Activated B cell treated with CpG ODN at 0.5 μM for 24 hours (primary cell): ENCODE measurements at places on chromosomes 1 and 21.

GRCh38 chr1:171898941-171899340, 57.6 kb downstream of the DNM3 start:
- DNase-seq = no peak

- no peak for DNase-seq
These were observed 164.5 kb downstream of the TOMM20 start for GRCh38 chr1:234963904-234964702.

- DNase-seq = no peak
These were observed 49.1 kb upstream of the SDC3 start for GRCh38 chr1:30957560-30958222.

DNA sequence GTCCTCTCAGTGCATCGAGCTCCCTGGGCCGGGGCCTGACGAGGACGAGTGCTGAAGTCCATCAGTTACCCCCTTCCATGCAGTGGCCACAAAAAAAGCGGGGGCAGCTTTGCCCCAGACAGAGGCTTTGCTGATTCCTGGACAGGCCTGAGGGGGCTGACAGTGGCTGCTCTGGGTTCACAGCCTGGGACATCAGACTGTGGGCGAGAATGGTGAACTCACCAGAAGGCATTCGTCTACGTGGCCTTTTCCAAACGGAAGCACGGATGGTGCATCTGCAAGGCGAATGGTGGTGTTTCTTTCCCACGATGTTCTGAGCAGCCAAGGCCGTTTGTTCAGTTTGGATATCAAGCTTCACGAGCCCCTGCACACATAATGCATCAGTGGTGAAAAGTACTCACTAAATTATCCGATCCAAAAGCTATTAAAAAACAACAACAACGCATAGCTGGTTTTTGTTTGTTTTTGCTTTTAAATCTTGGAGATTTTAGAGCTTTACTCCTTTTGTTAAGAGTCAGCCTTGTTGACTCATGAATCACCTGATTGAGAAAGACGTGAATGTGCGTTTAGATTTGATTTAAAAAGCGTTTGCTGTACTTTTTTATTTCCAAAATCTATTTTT, 6.3 kb upstream of the ZBTB21 start:
- no peak for DNase-seq

DNA sequence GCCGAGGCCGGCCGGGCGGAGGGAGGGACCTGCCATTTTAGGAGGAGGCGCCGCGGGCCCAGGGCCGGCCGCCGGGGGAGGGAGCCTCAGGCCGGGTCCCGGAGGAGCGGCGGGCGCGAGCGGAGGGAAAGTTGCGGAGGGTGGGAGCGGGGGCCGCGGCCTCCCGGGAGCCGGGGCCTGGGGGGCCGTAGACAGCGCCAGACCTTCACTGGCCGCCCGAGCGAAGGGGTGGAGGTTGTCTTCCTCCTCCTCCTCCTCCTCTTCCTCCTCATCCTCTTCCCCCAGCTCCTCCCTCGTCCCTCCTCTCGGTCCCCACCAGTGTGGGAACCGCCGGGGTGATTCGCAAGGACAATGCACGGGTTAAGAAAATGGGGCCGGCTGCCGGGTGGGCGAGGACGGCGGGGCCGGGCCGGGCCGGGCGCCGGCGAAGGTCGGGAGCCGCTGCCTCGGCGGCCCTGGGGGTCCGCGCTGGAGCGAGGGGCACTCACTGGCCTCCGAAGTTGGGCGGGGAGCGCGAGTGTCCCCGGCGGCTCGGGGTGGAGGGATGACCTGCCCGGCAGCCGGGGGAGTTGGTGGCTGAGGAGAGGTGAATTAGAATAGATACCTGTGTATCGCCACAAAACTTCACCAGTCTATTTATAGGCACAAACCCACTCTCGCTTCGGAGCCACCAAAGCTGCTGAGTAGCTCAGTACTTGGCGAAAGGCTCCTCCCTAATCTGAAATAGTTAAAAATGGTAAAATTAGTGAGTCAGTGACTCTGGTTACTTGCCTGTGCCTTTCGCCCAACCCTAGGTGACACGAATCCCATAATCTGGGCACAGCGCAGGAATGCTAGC, 1.3 kb downstream of the DYRK1A start:
- DNase-seq = peak; percentile 45

- no peak for DNase-seq
These were observed 38.7 kb downstream of the AMY1C start for GRCh38 chr1:103788377-103788776.

- no peak for DNase-seq
These were observed 65.4 kb downstream of the AK4 start for GRCh38 chr1:65213271-65214023.

- no peak for DNase-seq
These were observed 2.2 kb downstream of the MMEL1 start for GRCh38 chr1:2630498-2631135.

- DNase-seq = no peak
These were observed 6.0 kb downstream of the ZCCHC17 start for GRCh38 chr1:31302709-31303441.

GRCh38 chr21:34821717-34822116, 152.9 kb downstream of the CLIC6 start:
- no peak for DNase-seq

DNA sequence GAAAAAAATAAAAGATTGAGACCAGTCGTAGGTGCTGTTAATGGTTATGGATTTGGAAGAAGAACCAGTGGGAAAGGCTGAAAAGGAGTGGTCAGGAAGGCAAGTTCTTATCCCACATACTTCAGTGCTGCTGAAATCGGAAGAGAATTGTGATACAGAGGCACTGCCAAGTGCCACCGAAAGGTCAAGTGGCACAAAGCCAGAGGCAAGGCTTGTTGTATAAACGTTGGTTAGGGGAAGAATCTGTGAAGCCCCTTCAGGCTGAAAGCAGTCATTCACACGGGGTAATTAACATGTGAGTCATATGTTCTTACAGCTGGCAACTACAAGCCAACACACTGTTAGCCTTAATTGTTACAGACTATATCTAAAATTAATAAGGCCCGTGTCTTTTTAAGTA, 48.8 kb downstream of the ZBTB40 start:
- DNase-seq = no peak

GRCh38 chr1:101835988-101836387, 160.7 kb downstream of the OLFM3 start:
- no peak for DNase-seq

- DNase-seq = no peak
These were observed 223.6 kb downstream of the LRRC7 start for GRCh38 chr1:69791311-69791710.

DNA sequence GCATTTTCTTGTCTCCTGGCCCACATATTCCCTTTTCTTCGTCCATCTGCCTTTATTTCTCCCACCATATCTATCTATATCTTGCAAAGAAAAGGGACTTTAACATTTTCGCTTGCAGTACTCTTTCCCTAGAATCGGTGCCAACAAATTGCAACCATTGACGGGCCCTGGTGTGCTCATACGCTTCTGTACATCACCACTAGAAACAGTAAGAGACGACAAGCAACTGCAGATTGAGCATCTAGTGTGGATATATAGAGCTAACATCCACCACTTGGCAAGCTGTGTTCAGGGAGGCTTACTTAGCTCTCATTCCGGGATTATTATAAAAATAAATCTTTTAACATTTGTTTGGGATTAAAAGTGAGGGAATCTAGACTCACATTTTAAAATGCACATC, 230.8 kb upstream of the PKN2 start:
- DNase-seq = no peak

DNA sequence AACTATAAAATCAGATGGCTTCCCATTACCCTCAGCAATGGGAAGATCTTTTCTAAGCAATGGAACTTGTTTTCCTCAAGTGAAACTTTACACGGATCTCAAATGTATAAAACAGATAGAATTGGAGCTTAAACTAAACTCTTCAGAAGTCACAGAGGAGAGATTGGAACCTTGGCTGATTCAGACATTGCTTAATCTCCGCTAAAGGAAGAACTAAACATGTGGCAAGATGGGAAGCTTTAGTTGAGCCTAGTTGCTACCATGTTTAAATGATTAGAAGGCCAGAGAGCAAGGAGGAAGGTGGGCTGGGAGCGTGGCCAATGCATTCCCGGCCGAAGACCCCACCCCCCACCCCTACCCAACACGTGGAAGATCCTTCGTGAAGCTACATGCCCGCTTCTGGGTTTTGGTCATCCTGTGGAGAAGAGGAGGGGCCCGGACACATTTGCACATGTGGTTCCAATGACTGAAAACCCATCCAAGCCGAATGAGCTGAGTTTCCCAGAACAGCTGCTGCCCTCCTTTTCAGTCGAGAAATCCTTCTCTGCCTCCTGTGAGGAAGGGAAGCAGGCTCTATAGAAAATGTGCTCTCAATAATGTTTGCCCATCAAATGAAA, 164.3 kb downstream of the MIS18A start:
- DNase-seq = no peak

DNA sequence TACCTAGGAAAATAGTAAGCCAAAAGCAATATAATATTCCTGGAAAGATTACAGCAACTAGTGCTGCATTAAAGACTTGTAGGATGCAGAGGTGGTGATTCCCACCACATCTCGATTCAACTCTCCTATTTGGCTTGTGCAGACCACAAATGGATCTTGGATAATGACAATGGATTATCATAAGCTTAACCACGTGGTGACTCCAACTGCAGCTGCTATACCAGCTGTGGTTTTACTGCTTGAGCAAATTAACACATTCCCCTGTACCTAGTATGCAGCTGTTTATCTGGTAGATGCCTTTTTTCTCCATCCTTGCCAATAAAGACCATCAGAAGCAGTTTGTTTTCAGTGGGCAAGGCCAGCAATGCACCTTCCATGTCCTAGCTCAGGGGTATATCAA, 542.7 kb upstream of the ADGRL4 start:
- DNase-seq = no peak

GRCh38 chr21:17507591-17507990, 5.3 kb upstream of the CXADR start:
- no peak for DNase-seq

GRCh38 chr1:98556521-98557158, 104.9 kb upstream of the SNX7 start:
- no peak for DNase-seq

GRCh38 chr1:10161541-10162290, 48.7 kb upstream of the KIF1B start:
- DNase-seq = no peak

DNA sequence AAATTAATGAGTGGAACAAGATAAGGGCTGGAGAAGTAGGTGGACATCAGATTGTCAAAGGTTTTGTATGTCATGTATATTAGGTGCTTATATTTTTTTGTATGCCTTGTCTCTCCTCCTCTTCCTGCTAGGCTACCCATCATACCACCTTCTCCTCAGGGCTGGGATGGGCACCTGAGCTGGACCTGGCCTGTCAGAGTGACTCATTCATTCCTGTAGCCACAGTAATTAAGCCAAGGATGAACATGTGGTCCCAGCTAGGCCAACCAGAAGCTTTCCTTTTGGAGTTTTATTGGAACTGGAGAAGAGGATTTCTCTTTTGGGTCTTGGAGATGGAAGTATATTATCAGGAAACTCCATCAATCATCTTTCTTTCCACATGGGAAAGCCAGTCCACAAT, 21.2 kb downstream of the PTGS2 start:
- no peak for DNase-seq

- DNase-seq = no peak
These were observed 24.0 kb upstream of the ADARB1 start for GRCh38 chr21:45050345-45050796.

GRCh38 chr1:77467021-77467595, 185.3 kb downstream of the AK5 start:
- no peak for DNase-seq

DNA sequence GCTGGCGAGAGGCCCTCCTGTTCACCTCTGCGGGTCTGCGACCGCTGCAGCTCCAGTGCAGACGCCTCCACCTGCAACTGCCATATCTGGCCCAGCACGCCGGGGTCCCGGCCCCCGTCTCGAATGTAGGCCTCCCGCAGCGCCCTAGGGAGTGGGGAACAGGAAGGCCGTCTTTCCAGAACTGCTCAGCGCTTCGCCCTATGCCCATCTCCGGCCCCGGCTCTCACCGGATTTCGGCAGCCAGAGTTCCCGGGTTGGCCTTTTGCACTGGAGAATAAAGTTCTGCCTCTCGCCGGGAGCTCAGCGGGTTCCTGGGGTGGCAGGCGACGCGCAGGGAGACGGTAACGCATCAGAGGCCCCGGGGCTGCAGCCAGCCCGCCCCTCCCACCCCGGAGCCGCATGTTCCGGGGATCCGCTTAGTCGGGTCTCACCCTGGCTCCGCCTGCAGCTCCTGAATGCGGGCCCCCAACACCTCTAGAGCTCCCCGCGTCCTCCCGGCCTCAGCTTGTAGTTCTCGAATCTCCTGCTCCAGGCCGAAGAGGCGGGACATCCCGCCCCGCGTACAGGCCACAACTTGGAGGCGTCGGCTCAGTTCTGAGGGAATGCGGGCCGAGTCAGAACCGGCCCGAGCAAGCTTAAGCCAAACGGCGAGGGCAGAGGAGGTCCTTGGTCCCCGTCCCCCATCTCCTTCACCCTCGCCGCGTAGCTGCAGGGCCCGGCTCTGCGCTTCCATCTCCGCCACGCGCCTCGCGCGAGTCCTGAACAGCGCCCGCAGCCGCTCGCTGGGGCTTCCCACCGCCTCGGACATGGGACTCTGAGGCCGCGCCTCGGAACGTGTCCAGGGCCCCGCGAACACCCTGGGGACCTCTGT, 1.1 kb downstream of the CCDC17 start:
- no peak for DNase-seq

DNA sequence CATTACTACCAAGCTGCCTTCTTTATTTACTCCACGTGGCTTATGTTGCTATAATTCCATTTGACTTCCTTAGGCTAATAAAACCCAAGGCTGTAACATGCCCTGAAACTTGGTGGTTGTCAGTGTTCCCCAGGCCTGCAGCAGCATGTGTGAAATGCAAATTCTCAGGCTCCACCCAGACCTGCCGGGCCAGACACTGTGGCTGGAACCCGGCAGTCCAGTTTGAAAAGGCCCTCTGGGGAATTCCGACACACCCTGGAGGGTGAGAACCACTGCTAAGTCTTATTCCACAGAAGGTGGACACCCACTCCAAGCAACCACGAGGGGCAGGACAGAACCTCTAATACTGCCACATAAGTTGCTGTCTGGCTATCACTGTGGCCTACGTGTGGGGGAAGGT, 41.4 kb downstream of the URB1 start:
- DNase-seq = no peak

DNA sequence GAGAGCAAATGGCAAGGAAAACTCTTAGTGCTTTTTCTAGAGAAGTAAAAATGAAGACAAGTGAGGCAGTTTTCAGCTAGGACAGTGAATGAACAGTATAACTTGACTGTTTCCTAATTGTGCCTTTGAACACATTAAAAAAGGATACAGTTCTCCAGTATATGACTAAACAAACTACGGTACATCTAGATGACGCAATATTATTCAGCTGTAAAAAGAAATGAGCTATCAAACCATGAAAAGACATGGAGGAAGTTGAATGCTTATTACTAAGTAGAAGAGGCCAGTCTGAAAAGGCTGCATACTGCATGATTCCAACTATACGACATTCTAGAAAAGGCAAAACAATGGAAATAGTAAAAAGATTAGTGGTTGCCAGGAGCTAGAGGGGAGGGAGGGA, 206.3 kb downstream of the SIPA1L2 start:
- DNase-seq = no peak

DNA sequence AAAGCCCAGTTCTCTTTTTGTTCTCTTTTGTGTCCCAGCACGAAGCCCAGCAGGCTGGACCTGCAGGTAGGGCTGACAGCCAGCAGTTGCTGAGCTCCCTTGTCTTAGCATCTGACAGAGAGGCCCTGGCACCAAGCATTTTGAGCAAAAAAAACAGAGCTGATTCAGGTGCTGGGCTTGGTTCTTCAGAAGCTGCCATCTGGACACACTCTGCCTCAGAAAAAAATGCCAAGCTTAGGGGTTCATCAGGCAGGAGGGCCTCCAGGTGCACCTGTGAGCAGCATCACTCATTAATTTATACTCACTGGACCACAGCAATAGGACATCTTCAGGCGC, 167.1 kb upstream of the PLD5 start:
- DNase-seq = no peak

GRCh38 chr1:39332828-39333227, 128.3 kb downstream of the MACF1 start:
- no peak for DNase-seq
